ENCODE measurements at places on chromosomes 13 and 19.

DNA sequence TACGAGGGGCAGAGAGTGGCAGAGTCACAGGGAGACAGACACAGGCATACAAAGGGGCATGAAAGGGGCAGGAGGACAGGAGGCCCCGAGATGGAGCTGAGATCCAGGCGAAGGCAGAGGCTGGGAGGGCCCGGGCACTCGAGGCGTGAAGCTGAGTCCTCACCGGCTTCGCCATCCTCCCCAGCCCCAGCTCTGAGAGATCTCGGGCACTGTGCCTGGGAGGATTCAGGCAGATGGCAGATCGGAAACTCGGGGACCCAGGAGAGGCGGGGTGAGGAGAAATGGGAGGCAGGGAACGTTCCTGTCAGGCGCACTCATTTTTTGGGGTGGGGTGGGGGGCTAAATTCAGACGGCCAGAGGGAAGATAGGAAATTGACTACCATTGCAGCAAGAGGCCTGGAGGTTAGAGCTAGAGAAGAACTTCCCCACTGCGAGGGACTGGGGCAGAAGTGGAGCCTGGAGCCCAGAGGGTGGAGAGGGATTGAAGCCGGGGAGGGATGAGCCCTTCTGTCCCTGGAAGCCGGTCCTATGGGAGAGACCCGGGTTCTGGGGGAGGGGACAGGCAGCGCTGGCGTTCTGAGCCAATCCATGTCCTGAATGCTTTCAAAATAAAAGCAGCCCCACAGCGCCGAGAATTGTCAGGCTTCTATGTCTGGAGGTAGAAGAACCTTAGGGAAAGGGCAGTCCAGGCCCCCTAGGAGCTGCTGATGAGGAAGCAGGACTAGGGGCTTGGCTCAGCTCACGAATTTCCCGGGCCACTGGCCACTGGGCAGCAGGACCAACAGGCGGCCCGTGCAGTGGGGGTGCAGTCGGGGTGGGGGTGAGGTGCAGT lies 12.6 kb downstream of the LRRC4B start:
- DNase-seq = no peak

DNA sequence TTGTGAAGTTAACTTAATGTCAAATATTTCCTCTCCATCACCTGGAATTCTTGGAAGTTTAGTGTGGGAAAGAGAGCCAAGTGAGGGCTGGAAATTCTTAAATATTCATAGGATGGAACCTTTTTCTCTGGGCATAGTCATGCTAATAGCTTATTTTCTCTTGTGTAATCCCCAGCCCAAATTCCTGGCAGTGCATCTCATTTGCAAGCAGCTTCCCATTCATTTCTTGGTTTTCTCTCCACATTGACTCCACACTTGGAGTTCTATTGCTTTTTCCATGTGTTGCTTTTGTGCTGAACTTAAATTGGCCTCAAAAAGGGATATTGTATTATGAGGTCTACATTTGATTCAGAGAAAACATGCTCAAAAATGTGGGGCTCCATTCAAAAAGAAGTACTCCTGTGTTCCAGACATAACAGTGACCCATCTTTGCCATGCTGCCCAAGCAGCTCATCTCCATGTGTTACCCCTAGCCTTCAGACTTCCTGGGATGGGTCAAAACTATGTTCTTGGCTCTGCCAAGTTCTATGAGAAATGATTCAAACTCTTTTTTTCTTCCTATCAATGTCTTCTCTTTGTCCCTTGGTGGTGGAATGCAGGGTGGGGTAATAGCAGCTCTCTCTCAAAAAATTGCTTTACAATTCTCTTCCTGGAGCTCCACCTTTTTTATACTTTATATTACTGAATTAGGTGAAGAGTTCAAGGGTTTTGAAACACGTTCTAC lies 2471.5 kb downstream of the PCDH9 start:
- DNase-seq = no peak

GRCh38 chr19:38291855-38292254 lies 12.2 kb upstream of the C19orf33 start:
- no peak for DNase-seq

DNA sequence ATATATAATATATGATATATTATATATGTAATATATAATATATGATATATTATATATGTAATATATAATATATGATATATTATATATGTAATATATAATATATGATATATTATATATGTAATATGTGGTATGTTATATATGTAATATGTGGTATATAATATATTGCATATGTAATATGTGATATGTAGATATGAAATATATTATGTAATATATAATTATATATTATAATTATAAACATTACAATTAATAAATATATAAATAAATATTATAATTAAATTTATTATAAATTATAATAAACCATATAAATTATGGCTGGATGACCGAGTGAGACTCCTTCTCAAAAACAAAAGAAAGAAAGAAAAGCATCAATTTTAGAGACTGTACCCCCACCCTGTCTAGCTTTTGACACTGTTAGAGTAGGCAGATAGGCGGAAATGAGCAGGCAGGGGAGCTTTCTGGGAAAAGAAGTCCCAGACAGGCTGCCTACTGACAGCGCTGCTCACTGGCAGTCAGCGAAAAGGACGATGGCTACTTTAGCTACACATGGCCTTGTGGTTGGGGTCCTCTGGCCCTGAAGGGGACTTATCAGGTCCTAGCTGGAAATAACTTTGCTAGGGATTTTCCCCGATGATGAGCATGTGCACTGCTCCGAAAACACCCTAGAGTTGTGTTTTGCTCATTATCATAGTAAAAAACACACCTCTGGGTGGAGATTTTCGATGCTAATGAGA lies 19.7 kb downstream of the C3 start:
- DNase-seq = no peak

DNA sequence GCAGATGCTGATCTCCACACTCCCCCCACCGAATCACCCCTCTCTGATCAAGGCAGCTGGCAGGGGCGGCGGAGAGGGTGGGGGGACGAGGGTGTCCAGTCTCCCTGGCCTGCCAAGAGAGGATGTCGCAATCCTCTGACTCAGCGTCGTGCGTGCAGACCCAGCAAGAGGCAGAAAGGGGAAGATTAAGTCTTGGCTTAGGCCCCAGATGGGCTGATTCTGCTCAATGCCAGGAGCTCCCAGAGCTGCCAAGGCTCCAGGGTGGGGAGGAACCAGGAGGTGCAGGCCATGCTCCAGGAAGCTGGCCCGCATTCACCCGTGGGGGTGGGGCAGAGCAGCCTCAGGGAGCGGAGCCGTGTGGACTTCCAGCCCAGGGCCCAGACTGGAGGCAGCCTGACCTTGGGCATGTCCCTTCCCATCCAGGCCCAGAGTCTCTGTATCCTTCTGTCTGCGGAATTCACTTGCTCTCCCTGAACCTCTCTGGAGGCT lies 6.6 kb upstream of the BCL3 start:
- DNase-seq = no peak

- DNase-seq = no peak
Observed at GRCh38 chr19:16376649-16377048, 52.0 kb downstream of the KLF2 start.

DNA sequence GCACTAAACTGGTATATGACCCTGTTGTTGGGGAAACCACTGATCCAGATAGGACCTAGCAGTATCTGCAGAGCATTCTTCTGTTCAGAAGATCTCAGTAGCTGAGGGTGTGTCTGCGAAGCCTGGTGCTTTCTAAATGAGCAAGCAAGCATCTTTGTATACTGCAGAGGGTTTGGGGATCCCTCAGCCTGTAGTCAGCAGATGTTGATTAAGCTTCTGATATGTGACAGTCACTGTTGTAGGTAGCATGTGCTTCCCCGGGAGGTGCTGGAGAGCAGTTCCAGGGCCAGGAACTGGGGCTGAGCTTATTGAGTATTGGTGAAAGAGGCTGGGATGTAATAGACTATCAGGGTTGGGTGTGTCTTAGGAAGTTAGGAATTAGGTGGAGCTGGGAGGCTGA lies 1.5 kb downstream of the SCAF1 start:
- no peak for DNase-seq
